ENCODE measurements at places on chromosomes 2 and 18. TPM values are rescaled to one million over a fixed set of nuclear protein-coding genes. Genes with fewer than 3 reads are reported as not detected.

The CPS1 gene
- total RNA-seq, result 2.0 TPM

The SS18 gene
- 55.5 TPM for total RNA-seq

The CLASP1 gene
- total RNA-seq, result 62.6 TPM

The AP1S3 gene
- 15.4 TPM for total RNA-seq

The GPR45 gene
- not detected for total RNA-seq

GRCh38 chr18:70284976-70285620, 3.7 kb upstream of the SOCS6 start:
- no peak overlapping the region for H3K4me3 ChIP-seq
- DNase-seq, result no peak
- no peaks in the 10 kb centered on the region for H3K4me1 ChIP-seq
- H3K27me3 ChIP-seq, result no peaks in the 10 kb centered on the region
- H3K36me3 ChIP-seq, result no peaks in the 10 kb centered on the region
- H3K27ac ChIP-seq, result no peak overlapping the region

DNA sequence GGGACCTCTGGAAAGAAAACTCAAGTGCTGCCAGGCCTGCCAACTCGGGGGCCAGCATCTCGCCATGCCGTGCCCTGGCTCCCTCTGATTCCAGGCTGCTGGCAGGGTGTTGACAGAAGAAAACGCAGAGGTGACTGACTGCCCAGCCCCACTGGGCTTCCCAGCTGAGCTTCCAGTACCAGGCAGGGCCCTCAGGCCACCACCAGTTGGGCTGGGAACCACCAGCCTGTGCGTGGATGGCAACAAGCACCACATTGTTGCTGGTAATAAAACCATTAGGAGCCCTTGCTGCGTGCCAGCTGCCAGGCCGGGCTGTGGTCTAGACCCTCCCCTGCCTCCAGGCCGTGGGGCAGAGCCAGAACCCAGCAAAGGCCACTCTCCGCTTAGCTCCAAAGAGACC, 9.2 kb downstream of the DNMT3A start:
- H3K4me3 ChIP-seq, result no peak overlapping the region
- H3K36me3 ChIP-seq, result no peaks in the 10 kb centered on the region
- peaks cover 37% of the 10 kb centered on the region for H3K4me1 ChIP-seq
- H3K27me3 ChIP-seq, result no peaks in the 10 kb centered on the region
- H3K27ac ChIP-seq, result no peak overlapping the region

DNA sequence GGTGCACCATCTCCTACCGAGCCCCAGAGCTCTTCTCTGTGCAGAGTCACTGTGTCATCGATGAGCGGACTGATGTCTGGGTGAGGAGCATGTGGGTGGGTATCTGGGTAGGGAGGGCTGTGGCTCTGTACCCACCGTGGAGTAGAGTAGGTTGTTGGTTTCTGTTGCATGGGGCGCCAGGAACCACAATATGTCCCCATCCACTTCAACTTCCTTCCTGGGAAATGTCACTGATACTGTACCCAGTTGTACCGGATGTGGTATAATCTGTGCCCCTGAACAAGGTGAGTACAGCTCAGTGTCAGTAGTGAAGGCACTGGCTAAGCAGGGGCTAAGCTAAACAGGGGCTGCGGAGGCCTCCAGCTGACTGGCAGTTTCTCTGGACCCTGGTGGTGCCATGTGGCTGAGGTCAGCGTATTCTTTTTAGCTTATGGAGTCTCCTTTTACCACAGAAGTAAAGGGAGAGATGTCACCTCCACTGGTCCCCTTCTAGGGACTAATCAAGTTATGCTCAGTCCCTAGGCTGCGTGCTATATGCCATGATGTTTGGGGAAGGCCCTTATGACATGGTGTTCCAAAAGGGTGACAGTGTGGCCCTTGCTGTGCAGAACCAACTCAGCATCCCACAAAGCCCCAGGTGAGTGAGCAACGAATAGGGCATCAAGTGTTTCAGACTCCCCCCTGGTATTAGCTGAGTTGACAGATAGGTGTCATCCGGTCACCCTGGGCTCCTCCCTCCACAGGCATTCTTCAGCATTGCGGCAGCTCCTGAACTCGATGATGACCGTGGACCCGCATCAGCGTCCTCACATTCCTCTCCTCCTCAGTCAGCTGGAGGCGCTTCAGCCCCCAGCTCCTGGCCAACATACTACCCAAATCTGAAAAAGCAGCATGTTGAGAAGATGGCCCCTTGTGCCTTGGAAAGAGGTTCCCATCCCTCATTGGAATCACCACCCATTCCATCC, 2.7 kb downstream of the STK16 start:
- no peaks in the 10 kb centered on the region for H3K27me3 ChIP-seq
- DNase-seq, result peak; percentile 86
- H3K4me3 ChIP-seq, result peak overlapping the region; percentile 86
- peak overlapping the region; percentile 69 for H3K27ac ChIP-seq

DNA sequence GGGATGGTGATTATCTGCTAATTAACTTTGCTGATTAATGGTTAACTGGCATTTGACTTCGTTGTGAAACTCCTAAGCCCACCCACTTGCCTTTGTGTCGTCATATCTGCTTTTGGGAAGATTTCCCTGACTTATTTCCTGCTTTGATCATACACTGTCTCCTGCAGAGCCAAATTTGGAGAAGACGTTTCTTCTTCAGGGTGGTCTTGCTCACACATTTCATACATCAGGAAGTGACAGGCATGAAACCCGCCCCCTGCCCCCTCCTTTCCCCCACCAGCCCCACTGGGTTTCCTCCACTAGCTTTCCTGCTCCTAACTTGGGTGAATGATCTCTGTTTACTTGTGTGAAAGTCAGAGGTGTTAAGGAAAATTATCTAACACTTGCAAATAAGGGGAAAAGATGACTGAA, 300.1 kb downstream of the TSN start:
- no peaks in the 10 kb centered on the region for H3K4me1 ChIP-seq
- H3K36me3 ChIP-seq, result no peaks in the 10 kb centered on the region
- no peak overlapping the region for H3K4me3 ChIP-seq

DNA sequence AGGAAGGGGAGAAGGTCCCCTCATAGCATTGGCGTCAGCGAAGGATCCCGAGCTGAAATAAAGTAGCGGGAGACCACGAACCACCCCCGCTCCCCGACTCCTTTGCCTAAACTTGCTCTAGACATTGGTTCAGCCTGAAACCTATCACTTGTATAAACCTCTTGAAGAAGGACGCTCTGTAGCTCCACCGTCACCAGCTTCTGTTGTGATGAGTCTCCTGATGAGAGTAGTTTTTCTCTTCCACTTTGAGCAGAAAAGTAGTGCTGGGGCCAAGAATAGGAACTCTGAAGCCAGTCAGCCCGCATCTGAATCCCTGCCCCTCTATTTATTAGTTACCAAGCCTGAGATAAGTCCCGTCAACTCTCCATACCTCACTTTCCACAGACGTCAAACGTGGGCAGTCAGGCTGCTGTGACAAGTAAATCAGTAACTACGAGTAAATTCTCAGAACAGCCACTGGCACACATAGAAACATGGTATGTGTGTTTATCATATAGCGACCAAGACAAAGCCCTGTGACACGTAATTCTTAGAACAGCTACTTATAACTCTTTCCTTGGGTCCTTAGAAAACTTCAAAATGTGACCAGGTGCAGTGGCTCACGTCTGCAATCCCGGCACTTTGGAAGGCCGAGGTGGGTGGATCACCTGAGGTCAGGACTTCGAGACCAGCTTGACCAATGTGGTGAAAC, 61.7 kb downstream of the CD226 start:
- no peak overlapping the region for H3K4me3 ChIP-seq
- H3K27ac ChIP-seq, result no peak overlapping the region
- peak; percentile 14 for DNase-seq
- H3K36me3 ChIP-seq, result no peaks in the 10 kb centered on the region
- H3K4me1 ChIP-seq, result peaks cover 31% of the 10 kb centered on the region

DNA sequence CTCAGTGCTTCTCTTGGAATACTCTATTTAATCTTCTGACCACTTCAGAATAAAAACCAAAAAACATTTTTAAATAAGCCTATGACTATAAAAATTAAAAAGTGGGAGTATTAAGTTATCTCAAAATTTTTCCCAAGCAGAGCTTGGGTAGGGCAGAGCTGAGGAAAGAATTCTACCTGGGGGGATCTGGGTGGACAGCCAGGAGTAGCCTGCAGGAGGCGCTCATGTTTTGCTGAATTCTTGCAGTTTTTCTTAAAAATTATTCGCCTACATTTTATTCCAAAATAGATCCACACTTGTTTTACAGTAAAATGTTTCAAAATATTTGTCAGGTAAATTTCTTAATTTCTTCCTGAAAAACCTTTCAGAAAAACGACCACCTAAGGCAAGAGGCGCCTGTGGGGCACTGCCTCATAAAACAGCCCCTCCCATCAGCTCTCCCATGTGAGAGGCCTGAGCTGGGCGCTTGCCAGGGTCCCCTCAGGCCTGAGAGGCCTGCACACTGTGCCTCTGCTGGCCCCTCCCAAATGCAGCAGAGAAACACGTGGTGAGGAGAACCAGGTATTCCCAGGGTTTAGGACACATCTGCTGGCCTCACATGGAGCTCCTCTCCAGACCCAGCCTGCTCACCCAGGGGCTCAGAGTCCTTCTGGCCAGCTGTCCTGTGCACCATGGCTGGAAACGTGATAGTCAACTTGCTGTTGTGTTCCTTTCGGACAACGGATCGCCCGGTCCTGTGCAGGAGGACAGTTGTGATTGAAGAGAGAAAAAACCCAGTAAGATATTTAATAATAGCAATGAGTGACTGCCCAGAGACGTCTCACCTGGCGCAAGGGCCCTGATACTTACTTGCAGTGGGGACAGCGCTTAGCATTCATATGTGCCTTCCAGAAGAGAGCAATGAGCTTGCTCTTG, 17.5 kb downstream of the POLR1A start:
- peaks cover 9% of the 10 kb centered on the region for H3K36me3 ChIP-seq
- no peaks in the 10 kb centered on the region for H3K4me1 ChIP-seq
- H3K4me3 ChIP-seq, result no peak overlapping the region
- H3K27ac ChIP-seq, result no peak overlapping the region
- no peak for DNase-seq

GRCh38 chr2:239086325-239087020, 238.6 kb downstream of the TWIST2 start:
- H3K27ac ChIP-seq, result no peak overlapping the region
- H3K4me3 ChIP-seq, result no peak overlapping the region
- H3K4me1 ChIP-seq, result no peaks in the 10 kb centered on the region
- no peaks in the 10 kb centered on the region for H3K27me3 ChIP-seq
- H3K36me3 ChIP-seq, result no peaks in the 10 kb centered on the region

Measured in CD8-positive, alpha-beta memory T cell (primary cell).